IPS DF 19.7 (cell line): ENCODE measurements at places on chromosomes 1 and 21.

GRCh38 chr1:101264697-101265096, 27.9 kb downstream of the S1PR1 start:
- DNase-seq: no peak

DNA sequence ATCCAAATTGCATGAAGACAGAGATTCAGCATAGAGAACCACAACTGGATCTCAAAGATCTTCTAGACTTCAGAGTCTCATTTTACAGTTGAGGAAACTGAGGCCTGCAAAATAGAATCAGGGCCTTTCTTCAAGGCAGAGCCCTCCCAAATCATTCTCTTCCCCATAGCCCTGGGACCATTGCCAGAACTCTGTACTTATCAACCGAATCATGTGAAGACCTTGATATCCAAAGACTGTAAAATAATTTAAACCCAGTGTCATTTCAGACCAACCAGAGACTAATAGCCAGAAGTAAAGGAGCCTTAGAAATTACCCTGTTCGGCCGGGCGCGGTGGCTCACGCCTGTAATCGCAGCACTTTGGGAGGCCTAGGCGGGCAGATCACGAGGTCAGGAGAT, 90.1 kb downstream of the DTL start:
- no peak for DNase-seq

- DNase-seq: no peak
Observed at GRCh38 chr1:117388328-117388727, 21.1 kb downstream of the MAN1A2 start.

GRCh38 chr1:53626616-53627015, 112.3 kb downstream of the GLIS1 start:
- no peak for DNase-seq

GRCh38 chr1:110672001-110672752, 2.6 kb downstream of the KCNA3 start:
- no peak for DNase-seq

GRCh38 chr1:234892642-234893041, 236.0 kb downstream of the TOMM20 start:
- no peak for DNase-seq

- no peak for DNase-seq
Observed at GRCh38 chr1:40318476-40318875, 1.4 kb upstream of the COL9A2 start.

DNA sequence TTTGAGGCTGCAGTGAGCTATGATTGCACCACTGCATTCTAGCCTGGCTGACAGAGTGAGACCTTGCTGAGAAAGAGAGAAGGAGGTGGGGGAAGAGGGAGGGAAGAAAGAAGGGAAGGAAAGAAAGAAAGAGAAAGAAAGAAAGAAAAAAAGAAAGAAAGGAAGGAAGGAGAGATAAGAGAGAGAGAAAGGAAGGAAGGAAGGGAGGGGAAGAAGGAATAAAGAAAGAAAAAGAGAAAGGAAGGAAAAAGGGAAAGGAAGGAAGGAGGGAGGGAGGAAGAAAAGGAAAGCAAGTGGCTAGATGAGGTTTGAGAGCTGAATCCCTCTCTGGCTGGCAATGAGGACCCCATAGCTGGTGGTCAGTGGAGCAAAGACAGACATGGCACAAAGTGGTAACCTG, 20.4 kb downstream of the MT1HL1 start:
- DNase-seq: no peak

DNA sequence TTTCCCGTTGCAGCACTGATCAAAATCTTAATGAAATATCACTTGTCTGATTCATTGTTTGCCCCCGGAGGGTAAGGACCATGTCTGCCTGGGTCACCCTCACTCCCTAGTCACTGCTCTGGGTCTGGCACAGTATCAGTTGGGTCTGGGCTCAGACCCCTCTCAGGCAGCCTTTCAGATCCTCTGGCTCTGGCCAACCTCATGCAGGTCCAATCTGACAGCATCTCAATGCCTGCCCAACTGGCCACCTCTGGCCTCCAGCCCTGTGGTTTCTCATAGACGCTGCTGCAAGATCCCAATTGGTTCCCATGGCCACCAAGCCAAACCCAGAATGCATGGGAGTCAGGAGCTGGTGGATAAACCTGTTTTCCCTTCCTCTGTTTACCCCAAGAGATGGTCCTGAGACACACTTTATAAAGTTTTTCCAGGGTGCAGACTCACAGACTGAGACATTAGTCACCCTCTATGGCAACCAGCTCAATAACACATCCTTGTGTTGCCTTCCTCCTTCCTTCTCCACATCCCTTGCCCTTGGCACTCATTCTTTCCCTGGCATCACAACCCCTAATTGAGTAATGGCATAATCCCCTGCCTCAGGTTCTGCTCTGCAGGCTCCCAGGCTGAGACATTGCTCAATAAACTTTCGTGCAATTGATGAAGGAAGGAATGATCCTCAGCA, 199.2 kb downstream of the GRIK3 start:
- DNase-seq: no peak

- no peak for DNase-seq
Observed at GRCh38 chr21:18772404-18772803, 368.8 kb upstream of the TMPRSS15 start.

- DNase-seq: no peak
Observed at GRCh38 chr1:91655912-91656449, 155.3 kb downstream of the CDC7 start.

GRCh38 chr1:241999026-241999425, at the start of gene MAP1LC3C:
TSS of gene MAP1LC3C (minus strand) at chr1:241999098. CDS start at chr1:241999008, 90 bp downstream.
- no peak for DNase-seq

GRCh38 chr1:6587261-6588005, 7.6 kb downstream of the ZBTB48 start:
- no peak for DNase-seq

DNA sequence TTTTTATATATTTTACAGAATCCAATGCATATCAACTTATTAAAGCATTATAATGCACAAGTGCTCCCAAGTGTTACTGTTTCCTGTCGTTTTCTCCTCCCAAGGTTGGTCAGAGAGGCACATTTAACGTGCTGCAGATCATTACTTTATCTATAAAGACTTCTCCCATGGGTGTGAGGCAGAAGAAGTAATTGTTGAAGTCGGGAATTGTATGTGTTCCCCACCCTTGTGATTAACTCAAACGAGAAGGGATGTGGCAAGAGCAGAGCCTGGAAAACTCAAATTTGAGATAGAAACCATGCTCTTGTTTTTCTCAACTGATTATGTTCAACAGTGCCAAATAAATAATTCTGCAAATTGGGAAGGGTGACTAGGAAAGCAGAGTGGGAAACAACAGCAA, 412.5 kb upstream of the ADAMTS5 start:
- no peak for DNase-seq

DNA sequence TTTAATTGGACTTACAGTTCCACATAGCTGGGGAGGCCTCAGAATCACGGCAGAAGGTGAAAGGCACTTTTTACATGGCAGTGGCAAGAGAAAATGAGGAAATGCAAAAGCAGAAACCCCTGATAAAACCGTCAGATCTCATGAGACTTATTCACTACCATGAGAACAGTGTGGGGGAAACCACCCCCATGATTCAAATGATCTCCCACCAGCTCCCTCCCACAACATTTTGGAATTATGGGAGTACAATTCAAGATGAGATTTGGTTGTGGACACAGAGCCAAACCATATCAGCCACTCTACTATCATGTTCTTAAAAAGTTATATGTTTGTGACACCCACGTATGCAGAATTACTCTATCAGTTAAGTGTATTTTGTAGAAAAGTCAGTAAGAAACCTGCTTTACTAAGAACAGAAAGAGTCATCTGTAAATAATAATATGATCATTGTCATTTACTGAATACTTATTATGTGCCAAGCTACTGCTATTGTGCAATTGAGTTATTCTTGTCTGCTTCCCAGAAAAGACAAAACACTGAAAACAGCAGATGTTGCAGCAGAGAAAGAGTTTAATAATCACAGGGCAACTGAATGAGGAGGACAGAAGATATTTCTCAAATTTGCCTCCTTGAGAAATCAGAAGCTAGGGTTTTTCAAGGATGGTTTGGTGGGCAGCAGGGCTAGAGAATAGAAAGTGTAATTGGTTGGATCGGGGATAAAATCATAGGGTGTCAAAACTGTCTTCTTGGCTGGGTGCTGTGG, 207.7 kb upstream of the FGGY start:
- DNase-seq: no peak

DNA sequence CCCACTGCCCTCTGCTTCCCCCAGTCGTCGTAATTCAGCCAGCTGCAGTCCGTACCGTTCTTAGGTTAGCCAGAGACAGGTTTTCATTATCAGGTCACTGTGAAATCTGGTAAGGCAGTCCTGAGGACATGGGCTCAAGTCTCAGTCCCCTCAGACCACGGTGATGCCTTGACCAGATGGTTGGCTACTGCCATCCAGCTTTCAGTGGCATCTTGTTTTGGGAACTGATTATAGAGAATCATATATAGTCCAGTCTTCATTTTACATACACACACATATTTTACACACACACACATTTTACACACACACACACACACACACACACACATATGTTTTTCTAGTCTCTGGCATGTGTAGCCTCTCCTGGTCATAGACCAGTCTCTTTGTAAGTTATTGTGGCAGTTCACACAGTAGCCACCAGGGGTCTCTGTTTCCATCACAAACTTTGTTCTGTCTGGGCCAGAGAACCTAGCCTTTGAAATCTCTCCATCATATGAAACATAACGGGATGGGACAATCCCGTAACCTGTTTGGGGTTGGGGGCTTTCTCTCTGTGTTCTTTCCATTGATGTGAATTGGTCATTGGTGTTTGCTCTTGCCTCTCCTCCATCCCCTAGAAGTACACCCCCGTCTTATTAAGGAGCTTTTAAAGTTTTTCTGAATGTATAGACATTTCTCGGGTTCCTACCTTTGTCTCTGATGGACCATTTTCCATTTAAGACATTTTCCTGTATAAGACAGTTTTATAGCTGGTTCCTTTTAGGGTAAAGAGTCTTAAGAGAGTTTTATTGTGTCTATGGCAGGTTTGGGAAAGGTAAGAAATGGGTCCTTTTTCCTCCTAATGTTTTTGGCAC, 8.4 kb upstream of the IKBKE start:
- DNase-seq: no peak

- no peak for DNase-seq
Observed at GRCh38 chr1:166273618-166274017, 106.8 kb upstream of the FAM78B start.

- DNase-seq: no peak
Observed at GRCh38 chr1:224199679-224200078, 16.6 kb downstream of the DEGS1 start.

DNA sequence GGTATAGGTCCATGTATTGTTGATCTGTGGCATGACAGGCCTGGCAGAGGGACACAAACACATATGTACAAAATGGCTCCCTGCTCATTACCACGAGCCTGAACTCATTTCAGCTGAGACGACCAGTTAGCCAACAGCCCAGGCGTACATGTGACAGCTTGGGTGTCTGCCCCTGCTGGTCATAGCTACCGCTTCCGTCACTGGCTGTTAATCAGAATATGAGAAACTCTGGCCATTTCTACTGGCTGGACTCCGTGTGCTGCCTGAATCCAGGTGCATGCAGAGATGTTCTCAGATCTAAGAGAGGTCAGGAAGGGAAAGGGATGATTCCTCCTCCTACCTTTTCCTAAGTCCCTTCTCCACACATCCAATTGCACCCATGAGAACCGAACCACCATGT, 144.5 kb downstream of the PBX1 start:
- DNase-seq: no peak

DNA sequence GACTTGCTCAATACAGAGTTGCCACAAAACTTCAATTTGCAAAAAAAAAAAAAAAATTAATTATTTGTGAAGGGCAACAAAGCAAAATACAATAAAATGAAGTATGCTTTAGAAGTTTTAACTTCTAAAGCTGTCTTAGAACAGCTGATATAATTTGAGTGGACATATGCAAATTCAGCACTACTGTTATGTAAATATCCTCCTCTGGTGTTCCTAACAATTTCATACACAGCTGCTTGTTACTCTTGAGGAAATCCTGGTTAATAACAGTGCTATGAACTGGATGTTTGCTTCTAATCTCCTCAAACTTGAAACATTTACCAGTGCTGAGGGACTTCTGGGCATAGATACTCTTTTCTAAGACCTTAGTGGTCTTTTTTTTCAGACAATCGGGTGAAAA, 69.6 kb upstream of the COL24A1 start:
- DNase-seq: no peak

GRCh38 chr1:118905196-118905595, 82.9 kb downstream of the TBX15 start:
- DNase-seq: no peak

DNA sequence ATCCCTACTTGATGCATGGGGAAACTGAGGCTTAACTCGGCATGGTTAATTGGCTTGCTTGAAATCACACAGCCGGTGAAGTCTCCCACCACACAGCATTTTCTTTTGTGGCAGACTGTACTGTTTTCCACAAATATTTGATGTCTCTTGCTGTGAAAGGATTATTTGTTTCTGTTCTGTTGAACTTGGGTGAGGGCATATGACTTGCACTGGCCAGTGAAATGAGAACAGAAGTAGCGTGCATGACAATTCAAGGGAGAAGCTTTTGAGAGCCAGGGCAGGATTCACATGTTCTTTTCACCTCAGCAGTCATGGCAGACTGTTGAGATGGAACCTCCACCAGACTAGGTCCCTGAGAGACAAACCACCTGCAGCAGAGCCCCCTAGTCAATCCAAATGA, 11.7 kb upstream of the AK2 start:
- no peak for DNase-seq

- DNase-seq: no peak
Observed at GRCh38 chr21:14486869-14487268, 59.2 kb downstream of the SAMSN1 start.

DNA sequence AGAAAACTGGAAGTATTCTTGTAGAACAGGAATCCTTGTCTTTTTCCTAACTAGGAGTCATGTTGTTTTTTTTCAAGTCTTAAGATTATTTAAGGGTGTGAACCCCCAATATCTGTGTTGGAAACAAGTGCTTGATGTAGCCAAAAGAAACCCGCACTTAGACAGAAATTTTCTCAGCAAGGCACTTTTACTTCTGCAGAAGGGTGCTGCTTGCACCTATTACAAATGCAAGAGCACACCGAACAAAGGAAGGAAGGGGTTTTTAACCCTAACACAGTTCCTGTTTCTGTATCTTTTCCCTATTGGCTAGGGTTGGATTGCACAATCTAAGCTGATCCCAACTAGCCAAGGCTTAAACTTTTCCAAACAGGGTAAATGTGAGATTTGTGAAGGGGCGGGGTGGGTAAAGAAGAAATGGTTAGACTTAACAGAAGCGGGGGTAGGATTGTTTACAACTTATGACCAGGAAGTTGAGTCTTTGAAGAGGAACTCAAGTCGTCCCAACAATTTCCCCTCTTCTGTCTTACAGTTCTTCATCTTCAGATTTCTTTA, 75.1 kb downstream of the ZFYVE9 start:
- DNase-seq: no peak

GRCh38 chr21:46084709-46085108, 13.2 kb upstream of the COL6A2 start:
- no peak for DNase-seq

DNA sequence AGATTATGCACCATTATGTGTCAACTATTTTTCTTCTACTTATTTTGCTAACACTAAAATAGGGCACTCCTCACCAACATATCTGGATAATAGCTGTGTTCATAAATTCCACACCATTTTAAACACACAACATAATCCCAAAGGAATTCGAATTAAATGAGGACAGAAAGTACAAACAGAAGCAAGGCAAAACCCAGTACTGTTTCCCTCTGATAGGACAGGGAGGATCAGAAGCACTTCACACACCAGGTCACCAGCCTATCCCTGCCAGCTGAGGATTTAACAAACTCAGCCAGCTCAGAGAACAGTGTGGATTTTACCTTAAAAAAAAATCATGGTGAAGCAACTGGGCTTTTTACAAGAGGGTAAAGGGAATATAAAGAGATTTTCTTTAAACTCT, 20.0 kb downstream of the CRYZ start:
- no peak for DNase-seq
